ENCODE measurements at places on chromosomes 6 and 20. TPM values are rescaled to one million over a fixed set of nuclear protein-coding genes. Genes with fewer than 3 reads are reported as not detected.

- no peak for DNase-seq
- no peak overlapping the region for H3K27ac ChIP-seq
- H3K36me3 ChIP-seq, result no peaks in the 10 kb centered on the region
Observed at GRCh38 chr20:8602389-8603116, 466.3 kb upstream of the PLCB4 start.

- no peak overlapping the region for H3K27ac ChIP-seq
- no peak for DNase-seq
- no peaks in the 10 kb centered on the region for H3K27me3 ChIP-seq
Observed at GRCh38 chr6:127880429-127880828, 20.4 kb downstream of the THEMIS start.

DNA sequence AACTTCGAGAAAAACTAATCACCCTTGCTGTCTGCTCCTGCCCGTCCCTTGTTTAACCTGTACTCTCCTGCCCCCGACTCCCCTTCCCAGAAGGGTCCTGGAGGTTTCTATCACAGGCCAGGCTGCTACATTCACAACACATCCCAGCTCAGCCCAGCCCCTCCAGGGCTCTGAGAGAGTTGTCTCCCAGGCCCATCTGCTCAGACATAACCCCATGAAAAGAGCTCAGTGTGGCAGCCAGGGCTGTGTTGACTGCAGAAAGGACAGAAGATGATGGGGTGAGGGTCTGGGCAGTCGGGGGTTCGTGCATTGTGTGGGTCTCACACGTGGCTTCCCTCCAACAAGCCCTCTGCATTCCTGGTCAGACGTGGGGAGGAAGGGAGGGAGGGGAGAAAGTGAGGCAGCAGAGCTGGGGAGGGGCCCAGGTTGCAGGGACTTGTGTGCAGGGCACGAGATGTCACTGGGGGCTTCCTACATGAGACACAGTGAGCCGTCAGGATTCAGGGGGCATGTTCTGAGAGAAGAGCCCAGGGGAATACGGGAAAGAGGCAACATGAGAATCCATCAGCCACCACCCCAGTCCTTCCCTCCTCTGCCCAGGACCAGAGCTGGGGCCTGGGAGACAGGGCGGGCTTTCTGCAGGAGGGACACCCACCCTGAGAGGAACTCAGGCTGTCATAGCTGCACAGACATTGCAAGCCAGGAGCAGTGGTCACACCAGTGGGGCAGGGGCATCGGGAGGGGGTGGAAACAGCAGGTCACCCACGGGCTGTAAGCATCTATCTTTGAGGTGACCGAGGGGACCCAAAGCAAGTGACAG is 372.9 kb downstream of the PREX1 start:
- no peaks in the 10 kb centered on the region for H3K36me3 ChIP-seq
- H3K4me3 ChIP-seq, result no peak overlapping the region
- no peaks in the 10 kb centered on the region for H3K27me3 ChIP-seq

DNA sequence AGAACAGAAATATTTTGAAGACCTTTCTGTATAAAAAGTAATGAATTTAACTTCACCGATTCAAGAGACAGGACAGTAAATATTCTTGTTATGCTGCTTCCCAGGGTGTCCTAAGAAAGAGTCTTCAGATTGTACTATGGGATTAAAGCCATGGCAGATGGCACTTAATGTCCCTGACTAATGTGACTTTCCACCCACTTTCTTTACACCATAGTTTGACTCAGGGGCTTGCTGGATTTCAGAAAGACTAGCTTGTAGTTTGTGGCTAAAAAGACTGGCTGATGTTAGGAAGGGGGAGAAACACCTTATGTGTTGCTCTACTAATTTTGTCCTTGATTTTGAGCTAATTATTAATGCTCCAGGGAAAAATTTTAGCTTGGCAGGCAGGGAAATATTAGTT is 75.9 kb downstream of the UTRN start:
- peak overlapping the region; percentile 55 for H3K27ac ChIP-seq
- H3K27me3 ChIP-seq, result no peaks in the 10 kb centered on the region
- H3K4me3 ChIP-seq, result no peak overlapping the region
- no peak for DNase-seq

GRCh38 chr6:39074486-39074885 is 25.9 kb downstream of the GLP1R start:
- H3K36me3 ChIP-seq, result no peaks in the 10 kb centered on the region
- no peaks in the 10 kb centered on the region for H3K4me1 ChIP-seq
- H3K27ac ChIP-seq, result no peak overlapping the region
- no peak for DNase-seq
- H3K27me3 ChIP-seq, result no peaks in the 10 kb centered on the region

GRCh38 chr20:34581341-34582184 is 23.0 kb downstream of the MAP1LC3A start:
- peak overlapping the region; percentile 66 for H3K27ac ChIP-seq
- H3K4me1 ChIP-seq, result peaks cover 22% of the 10 kb centered on the region
- no peaks in the 10 kb centered on the region for H3K27me3 ChIP-seq
- no peak overlapping the region for H3K4me3 ChIP-seq

DNA sequence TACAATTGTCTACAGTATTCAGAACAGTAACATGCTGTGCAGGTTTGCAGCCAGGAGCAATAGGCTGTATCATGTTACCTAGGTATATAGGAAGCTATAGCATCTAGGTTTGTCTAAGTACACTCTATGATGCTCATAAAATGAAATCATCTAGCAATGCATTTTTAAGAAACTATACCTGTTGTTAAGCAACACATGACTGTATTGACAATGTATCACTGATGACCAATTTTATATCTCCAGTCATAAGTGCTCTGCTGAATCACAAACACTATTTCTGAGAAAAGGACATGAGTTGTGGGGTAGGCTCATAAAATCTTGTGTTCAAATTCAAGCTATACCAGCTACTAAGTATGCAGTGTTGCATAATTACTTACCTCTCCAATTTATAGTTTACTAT is 501.3 kb downstream of the CD109 start:
- no peak for DNase-seq
- no peak overlapping the region for H3K4me3 ChIP-seq
- H3K4me1 ChIP-seq, result no peaks in the 10 kb centered on the region

GRCh38 chr6:139568151-139568955 is 193.9 kb upstream of the CITED2 start:
- no peak for DNase-seq
- H3K27me3 ChIP-seq, result no peaks in the 10 kb centered on the region
- H3K4me3 ChIP-seq, result no peak overlapping the region

GRCh38 chr6:160333841-160334240 is 14.3 kb upstream of the SLC22A3 start:
- H3K27me3 ChIP-seq, result no peaks in the 10 kb centered on the region
- no peak overlapping the region for H3K4me3 ChIP-seq
- no peaks in the 10 kb centered on the region for H3K36me3 ChIP-seq
- no peak overlapping the region for H3K27ac ChIP-seq
- no peak for DNase-seq

- no peaks in the 10 kb centered on the region for H3K36me3 ChIP-seq
- H3K27ac ChIP-seq, result no peak overlapping the region
- H3K4me3 ChIP-seq, result no peak overlapping the region
- no peaks in the 10 kb centered on the region for H3K27me3 ChIP-seq
- no peaks in the 10 kb centered on the region for H3K4me1 ChIP-seq
Observed at GRCh38 chr6:45643126-45643525, 265.4 kb upstream of the SUPT3H start.

DNA sequence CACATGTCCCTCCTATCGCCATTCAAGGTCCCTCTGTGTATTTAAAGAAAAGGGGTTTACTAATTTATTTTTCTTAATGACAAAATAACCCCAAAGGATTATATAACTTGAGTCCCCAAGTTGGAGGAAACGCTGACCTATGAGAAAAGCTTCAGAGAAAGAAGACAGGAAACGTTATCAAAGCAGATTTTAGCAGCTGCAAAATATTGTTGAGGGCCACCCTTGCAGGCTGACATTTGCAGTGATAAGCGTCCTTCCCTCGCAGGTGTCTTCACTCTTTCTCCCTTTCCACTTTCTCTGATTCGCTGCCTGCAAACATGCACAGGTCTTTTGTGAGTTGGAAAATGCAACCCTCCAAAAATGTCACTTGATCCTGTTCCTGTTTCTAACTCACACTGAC is 103.2 kb upstream of the RIPOR2 start:
- no peak overlapping the region for H3K4me3 ChIP-seq
- DNase-seq, result no peak
- no peak overlapping the region for H3K27ac ChIP-seq
- H3K4me1 ChIP-seq, result no peaks in the 10 kb centered on the region

GRCh38 chr20:56223352-56223751 is 25.2 kb upstream of the MC3R start:
- H3K27ac ChIP-seq, result no peak overlapping the region
- H3K4me3 ChIP-seq, result no peak overlapping the region
- no peaks in the 10 kb centered on the region for H3K4me1 ChIP-seq
- no peaks in the 10 kb centered on the region for H3K27me3 ChIP-seq
- H3K36me3 ChIP-seq, result no peaks in the 10 kb centered on the region
- DNase-seq, result no peak

- no peak overlapping the region for H3K27ac ChIP-seq
- no peaks in the 10 kb centered on the region for H3K4me1 ChIP-seq
- DNase-seq, result no peak
- H3K27me3 ChIP-seq, result no peaks in the 10 kb centered on the region
- H3K4me3 ChIP-seq, result no peak overlapping the region
Observed at GRCh38 chr6:48141975-48142374, 31.0 kb upstream of the PTCHD4 start.

The ADGRB3 gene
- total RNA-seq, result 4.4 TPM

The ATAT1 gene
- total RNA-seq, result 13.7 TPM

The KIF13A gene
- total RNA-seq, result 28.9 TPM

The PTPRT gene
- total RNA-seq, result 23.5 TPM

The PGC gene
- total RNA-seq, result 0.53 TPM

The RAB44 gene
- 0.21 TPM for total RNA-seq

The TCFL5 gene
- 1.1 TPM for total RNA-seq

The SLC12A5 gene
- total RNA-seq, result not detected

Measured in ascending aorta (tissue), 2 donors.